ENCODE measurements at places on chromosomes 6 and 20. TPM values are rescaled to one million over a fixed set of nuclear protein-coding genes. Genes with fewer than 3 reads are reported as not detected.

GRCh38 chr20:60031107-60031506 is 72.9 kb downstream of the CDH26 start:
- DNase-seq = no peak

DNA sequence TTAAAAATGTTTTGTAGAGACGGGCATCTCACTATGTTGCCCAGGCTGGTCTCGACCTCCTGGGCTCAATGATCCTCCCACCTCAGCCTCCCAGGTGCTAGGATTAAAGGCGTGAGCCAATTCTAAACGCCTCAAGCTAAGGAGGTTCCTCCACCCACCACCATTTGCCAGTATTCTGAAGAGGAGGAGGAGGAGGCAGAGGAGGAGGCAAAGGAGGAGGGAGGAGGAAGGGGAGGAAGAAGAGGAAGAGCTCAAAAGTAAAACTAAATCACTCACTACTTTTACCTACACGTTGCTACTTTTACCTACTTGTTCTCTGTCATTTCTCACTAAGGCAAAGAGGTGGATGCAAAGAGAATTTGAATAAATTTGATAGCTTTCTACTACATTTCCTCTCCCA is 63.6 kb upstream of the ARID1B start:
- DNase-seq = no peak

GRCh38 chr6:1645466-1646185 is 35.9 kb downstream of the FOXC1 start:
- DNase-seq = peak; percentile 71

DNA sequence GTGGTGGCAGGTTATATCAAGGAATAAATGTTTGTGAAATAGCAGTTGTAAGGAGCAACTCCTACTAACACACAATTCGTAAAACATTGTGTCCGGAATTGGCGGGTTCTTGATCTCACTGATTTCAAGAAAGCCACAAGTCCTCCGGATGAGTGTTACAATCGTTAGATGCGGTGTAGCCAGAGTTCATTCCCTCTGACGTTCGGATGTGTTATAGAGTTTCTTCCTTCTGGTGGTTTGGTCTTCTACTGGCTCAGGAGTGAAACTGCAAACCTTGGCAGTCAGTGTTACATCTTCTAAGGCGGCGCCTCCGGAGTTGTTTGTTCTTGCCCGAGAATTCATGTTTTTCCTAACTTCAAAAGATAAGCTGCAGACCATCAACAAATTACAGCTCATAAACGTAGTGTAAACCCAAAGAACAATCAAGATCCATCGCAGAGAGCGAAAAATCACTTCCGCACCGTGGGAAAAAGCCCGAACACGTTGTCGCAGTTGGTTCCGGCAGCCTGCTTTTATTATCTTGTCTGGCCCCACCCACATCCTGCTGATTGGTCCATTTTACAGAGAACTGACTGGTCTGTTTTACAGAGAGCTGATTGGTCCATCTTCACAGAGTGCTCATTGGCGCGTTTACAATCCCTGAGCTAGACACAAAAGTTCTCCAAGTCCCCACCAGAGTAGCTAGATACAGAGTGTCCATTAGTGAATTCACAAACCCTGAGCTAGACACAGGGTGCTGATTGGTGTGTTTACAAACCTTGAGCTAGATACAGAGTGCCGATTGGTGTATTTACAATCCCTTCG is 58.2 kb downstream of the TRIM27 start:
- no peak for DNase-seq

- peak; percentile 14 for DNase-seq
These were observed 227.4 kb downstream of the DLL1 start for GRCh38 chr6:170063431-170063830.

Gene NELFE
- total RNA-seq = 95.8 TPM

All from osteoblast (primary cell).